ENCODE measurements at places on chromosomes 3 and 15.
A peak's percentile ranks its signal among the peaks of the same experiment; 100 is the strongest.

DNA sequence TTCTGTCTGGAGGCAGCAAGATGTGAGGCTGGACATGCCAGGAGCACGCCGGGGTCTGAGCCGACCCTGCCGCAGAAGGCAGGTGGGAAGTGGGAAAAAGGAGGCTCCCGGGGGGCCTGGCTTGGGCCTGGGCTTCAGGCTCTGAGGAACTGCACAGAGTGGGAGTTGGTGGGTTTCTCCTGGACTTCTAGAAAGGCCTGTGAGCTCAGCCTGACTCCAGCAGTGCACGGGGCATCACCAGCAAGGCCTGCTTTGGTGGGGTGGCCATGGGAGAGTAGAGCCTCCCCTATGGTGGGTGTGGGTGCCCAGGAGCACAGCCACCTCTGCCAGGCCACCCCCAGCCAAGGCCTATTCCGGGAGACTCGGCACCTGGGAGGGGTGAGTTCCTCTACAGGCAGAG lies 18.1 kb upstream of the SLC41A3 start:
- no peak for DNase-seq

- no peak for DNase-seq
Observed at GRCh38 chr3:179961703-179962078, 75.0 kb downstream of the PEX5L start.

- DNase-seq = no peak
Observed at GRCh38 chr3:187377842-187378241, 9.7 kb downstream of the RTP4 start.

DNA sequence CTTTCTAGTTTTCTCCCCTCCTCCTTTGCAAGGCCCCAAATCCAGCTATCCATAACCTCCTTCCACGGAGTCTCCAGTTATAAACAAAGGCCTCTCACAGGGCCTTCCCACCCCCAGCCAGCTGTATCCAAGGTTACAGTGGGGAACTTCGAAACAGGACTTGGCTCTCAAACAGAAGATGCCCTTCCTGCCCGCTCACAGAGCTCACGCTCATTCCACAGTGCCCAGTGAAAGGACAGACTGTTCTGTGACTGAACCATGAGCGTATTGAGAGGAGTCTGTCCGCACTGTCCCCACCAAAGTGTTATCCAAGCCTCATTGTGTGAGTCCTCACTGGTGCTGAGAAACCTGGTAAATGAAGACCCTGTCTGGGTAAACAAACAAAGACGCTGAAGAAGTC lies 35.4 kb downstream of the ARHGAP31 start:
- no peak for DNase-seq

- DNase-seq = no peak
Observed at GRCh38 chr3:175659670-175660350, 800.7 kb downstream of the NAALADL2 start.

GRCh38 chr15:67144609-67145311 lies 79.4 kb downstream of the SMAD3 start:
- no peak for DNase-seq

DNA sequence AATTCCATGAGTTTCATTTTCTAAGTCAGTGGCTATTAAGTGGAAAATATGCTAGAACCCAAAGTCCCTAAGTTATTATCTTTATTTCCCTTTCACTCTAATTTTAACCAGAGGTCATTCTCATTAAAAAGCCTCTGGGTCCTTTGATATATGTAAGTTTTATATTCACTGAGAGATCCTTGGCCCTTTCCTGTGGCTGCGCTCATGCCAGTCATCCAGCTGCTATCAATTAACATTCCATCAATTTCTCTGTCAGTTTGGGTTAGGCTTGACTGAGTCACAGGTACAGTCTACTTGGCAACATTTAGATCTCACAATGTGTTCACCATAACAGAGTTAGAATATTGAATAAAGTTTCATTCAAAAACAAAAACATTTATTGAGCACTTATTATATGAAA lies 58.0 kb upstream of the FBN1 start:
- DNase-seq = no peak

GRCh38 chr15:69035205-69035917 lies 20.9 kb downstream of the NOX5 start:
- DNase-seq = no peak

- DNase-seq = no peak
Observed at GRCh38 chr3:27729325-27729724, 7.2 kb upstream of the EOMES start.

DNA sequence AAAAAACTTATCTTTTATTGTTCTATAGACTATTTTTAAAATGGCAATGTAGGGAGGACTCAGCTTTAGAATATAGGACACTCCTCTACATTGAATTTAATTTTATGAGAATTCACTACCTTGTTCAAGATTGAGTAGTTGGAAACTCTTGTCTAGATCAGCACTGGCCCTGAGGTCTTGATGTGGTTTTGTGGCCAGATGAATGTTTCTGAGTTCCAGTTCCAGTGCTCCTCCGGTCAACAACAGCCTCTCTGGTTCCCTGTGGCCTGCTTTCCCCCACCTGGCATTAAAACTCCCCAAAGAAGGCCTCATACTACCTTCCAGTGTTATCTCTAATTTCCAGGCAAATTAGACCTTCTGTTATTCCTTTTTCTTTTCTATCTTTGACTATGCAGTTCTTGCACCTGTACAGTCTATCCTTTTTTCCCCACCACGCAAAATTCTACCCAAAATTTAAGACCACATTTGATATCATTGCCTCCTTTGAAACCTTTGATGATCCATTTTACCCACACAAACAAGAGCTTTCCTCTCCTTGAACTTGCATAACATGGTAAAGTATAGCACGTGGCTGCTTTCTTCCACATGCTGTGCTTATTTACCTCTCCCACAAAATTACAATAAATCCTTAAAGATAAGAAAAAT lies 9.6 kb upstream of the ANP32A start:
- DNase-seq = no peak

GRCh38 chr3:72448858-72449257 lies 399.4 kb downstream of the SHQ1 start:
- DNase-seq = no peak

- peak; percentile 87 for DNase-seq
Observed at GRCh38 chr15:38651328-38652038, 86.9 kb upstream of the RASGRP1 start.

DNA sequence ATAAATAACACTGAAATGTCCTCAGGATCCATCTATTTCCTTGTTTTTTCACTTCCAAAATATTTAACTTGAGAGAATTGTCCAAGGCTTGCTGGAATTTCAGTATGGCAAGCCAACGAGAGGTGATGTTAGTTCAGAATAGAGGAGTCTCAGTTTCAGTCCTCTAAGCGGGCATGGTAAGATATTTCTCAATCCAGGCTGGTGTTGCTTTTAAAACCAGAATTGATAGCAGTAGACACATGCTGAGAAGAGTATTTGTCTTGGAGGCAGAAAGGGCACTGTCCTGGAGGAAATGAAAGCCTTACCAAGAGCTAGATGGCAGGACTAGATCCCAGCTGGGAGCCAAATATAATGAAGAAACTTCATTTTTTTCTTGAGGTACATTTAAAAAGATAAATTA lies 23.1 kb downstream of the PHLDB2 start:
- DNase-seq = no peak

GRCh38 chr3:126478581-126479310 lies 3.1 kb upstream of the ZXDC start:
- DNase-seq = no peak

GRCh38 chr15:61879219-61879618 lies 181.0 kb downstream of the VPS13C start:
- DNase-seq = no peak

GRCh38 chr15:65333856-65334255 lies 29.4 kb downstream of the RNU5B-1 start:
- DNase-seq = no peak

DNA sequence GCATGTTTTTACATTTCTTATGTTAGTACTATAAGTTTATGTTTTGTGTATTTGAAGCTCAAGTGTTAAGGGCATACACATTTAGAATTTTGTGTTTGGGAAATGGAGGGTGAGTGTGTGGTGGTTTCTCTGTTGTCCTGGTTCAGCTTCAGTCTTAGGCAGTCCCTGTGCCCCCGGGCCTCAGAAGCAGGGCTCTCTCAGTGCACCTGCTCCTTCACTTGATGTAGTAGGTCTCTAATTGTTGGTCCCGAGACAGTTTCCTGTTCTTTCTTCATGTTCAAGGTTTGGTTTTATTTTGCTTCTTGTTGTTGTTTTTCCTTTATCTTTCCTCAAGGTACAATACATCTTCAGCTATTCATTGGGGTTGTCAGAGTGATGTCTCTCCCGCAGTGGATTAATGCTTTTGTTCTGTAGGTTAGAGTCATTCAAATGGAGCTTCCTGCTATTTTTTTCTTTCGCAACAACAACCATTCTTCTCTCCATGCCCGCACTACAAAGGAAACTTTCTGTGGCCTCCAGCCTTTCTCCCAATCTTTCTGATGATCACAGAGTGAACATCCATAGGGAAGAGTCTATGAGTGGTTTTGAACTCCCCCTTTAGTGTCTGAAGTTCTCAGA lies 177.8 kb upstream of the GOLGA6L4 start:
- DNase-seq = no peak

DNA sequence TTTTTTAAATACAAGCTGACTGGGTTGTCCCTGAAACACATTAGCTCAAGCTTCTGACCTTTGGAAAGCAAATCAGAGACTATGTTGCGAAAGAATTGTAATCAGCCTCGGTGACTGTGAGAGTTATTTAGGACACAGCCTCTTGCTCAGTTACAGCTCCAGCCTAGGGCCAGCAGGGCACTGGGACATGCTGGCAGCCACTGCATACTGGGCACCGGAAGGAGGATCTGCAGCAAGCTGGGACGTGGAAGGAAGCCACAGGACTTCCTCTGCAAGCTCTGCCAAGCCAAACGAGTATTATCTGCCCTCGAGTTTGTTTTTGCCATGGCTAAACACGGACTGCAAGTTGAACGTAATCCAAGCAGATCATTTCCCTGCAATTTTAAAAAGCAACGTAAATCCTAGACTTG lies 24.4 kb upstream of the COPG1 start:
- DNase-seq = no peak

GRCh38 chr3:54374214-54374852 lies 252.0 kb downstream of the CACNA2D3 start:
- no peak for DNase-seq

GRCh38 chr3:136070334-136070733 lies 104.8 kb downstream of the PPP2R3A start:
- DNase-seq = no peak

DNA sequence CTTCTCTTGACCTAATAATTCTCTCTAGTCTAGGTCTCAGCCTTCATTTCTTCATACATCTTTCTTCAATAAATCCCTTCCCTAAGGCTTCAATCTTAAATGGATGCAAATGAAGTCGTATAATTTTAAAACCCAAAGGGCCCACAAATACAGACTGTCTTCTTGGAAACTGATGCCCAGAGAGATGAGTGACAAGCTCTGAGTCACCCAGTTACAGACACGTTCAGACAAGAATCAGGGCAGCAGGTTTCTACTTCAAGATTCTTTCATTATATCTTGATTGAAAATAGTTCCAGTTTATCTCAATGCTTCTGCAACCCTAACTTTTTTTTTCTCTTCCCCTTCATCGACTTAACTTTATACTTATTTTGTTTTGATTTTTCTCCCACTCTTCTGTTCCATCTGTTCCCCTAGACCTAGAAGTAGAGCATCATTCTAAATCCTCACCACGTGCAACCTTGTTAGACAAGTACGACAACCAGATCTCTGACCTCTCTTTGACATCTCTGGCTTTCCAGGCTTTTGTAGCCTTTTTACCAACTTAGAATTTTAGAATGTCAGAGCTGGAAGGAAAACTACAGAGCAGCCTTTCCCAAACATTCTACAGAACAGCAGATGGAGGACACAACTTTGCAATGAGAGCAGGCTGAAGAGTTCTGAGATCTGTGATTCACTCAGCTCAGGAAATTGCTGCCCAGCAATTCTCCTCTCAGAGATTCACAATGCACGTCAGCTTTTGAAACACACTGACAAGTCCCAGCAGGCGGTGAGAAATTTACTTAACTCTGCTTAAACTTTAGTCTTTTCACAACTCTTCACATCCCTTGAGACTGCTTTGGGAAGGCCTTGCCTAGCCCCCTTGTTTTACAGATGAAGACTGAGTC lies 25.3 kb downstream of the NCEH1 start:
- no peak for DNase-seq

DNA sequence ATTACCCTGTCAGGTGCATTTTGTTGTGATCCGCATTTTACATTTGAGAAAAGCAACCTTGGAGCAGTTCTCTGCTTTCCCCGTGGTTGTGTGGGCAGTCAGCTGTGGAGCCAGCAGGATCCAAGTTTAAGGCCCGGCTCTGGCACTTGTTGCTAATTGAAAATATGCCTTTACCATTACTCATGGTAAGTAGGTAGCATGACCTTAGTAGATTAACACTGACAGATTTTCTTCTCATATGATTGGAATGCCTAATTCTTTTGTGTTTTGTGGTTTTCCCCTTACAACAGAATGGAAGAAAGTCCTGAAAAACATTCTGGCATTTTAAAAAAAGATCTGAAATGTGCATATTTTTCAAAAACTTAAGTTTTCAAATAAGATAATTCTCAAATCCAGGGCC lies 246.5 kb upstream of the LRRN1 start:
- DNase-seq = no peak

DNA sequence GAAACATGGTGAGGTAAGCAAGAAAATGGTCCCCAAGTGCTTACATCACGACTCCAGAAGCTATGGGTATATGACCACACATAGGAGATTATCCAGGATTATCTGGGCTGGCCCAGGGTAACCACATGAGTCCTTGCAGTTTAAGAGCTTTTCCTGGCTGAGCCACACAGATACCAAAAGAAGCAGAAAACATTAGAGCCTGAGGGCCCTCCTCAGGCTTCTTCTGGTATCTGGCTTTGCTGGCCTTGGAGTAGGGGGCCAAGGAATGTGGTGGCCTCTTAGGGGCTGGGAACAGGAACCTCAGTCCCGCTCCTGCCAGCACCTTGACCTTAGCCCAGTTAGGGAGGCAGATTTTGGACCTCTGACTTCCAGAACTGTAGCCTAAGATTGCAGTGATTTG lies 259.1 kb downstream of the KCNMB2 start:
- no peak for DNase-seq

GRCh38 chr3:901953-902778 lies 190.7 kb upstream of the CNTN6 start:
- DNase-seq = no peak

DNA sequence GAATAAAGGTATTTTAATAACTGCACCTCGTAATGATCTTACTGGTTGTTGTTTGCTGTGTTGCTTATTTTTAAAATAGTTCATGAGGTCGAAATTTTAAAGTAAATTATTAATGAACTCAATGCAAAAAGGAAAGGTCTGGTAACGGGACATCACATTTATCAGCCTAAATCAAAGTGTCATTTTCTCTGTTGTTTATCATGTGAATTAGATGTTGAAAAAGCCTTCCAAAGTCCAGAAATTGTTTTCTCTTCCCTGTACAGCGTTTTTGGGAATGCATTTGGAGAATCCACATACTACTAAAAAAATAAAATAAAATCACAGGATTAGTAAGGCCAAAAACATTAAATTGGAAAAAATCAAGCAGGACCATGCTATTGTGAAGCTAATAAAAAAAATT lies 339.2 kb upstream of the NECTIN3 start:
- no peak for DNase-seq

GRCh38 chr15:64749167-64749566 lies 26.2 kb downstream of the RBPMS2 start:
- DNase-seq = no peak

GRCh38 chr15:25795712-25796111 lies 67.4 kb downstream of the ATP10A start:
- no peak for DNase-seq

Data from CD4-positive, alpha-beta T cell treated with Interleukin-6 at 100 ng/mL for 8 hours (primary cell).